ENCODE measurements at places on chromosomes 7 and 10. TPM values are rescaled to one million over a fixed set of nuclear protein-coding genes. Genes with fewer than 3 reads are reported as not detected.
A peak's percentile ranks its signal among the peaks of the same experiment; 100 is the strongest.

GRCh38 chr10:33005322-33006301 is 47.6 kb upstream of the ITGB1 start:
- DNase-seq: peak; percentile 86

GRCh38 chr10:51214207-51215196 is 140.2 kb downstream of the PRKG1 start:
- peak; percentile 68 for DNase-seq

- DNase-seq: no peak
These were observed 183.4 kb downstream of the PRKCQ start for GRCh38 chr10:6396652-6397051.

Gene FLNC
- total RNA-seq: 1.2 TPM

Gene ZNF277
- 28.2 TPM for total RNA-seq

Gene EPHA1
- total RNA-seq: 0.29 TPM

Gene OPALIN
- total RNA-seq: not detected

GRCh38 chr10:51031950-51032349 is 42.3 kb upstream of the PRKG1 start:
- DNase-seq: no peak

DNA sequence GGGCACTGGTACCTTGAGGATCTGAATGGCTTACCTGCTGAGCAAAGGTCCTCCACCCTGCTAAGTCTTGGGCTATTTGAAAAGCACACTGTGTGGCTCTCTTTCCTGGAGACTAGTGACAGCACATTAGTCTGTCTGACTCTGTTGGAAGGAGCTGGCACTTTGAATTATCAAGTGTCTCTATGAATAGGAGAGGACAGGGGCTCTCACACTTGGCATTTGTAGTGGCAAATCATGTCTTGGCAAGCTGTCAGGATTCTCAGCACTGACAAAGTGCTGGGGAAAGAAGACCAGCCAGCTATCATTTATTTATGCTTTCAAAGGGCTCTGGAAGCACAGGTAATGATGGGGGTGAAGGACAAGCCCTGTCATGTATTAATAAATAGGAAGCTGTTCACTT is 62.8 kb downstream of the MTPN start:
- no peak for DNase-seq

- DNase-seq: no peak
These were observed 1.1 kb downstream of the GGCT start for GRCh38 chr7:30503274-30504212.

- DNase-seq: peak; percentile 50
These were observed 310.6 kb downstream of the PARD3 start for GRCh38 chr10:34504534-34504933.

GRCh38 chr10:69684981-69685353 is 54.9 kb downstream of the FAM241B start:
- DNase-seq: no peak

Gene ASB10
- not detected for total RNA-seq

Gene SOSTDC1
- total RNA-seq: not detected

DNA sequence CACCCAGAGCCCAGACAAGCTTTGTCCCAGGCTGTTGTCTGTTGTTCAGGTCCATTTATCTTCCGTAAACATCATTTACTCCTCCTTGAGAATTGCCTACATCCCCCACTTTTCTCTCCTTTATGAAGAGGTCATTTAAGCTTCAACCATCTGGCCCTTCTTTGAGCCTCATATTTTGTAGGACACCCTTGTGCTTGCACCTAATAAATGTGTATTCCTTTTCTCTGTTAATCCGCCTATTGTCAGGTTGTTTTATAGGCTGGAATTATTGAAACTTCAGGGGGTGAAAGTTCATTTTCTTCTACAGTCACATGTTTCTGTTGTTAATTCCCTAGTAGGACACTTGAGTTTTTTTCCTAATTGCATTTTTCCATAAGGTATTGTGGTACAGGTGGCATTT is 19.6 kb upstream of the CTTNBP2 start:
- no peak for DNase-seq

Data from adrenal gland (tissue), 19 donors.